Effector memory CD4-positive, alpha-beta T cell (primary cell): ENCODE measurements at places on chromosomes 7 and 10.

GRCh38 chr10:54203401-54203800 is 597.6 kb downstream of the PCDH15 start:
- no peak for DNase-seq

GRCh38 chr7:2819161-2819953 is 24.8 kb downstream of the GNA12 start:
- DNase-seq: no peak

- DNase-seq: no peak
Observed at GRCh38 chr7:92057375-92057774, 76.9 kb downstream of the CYP51A1 start.

DNA sequence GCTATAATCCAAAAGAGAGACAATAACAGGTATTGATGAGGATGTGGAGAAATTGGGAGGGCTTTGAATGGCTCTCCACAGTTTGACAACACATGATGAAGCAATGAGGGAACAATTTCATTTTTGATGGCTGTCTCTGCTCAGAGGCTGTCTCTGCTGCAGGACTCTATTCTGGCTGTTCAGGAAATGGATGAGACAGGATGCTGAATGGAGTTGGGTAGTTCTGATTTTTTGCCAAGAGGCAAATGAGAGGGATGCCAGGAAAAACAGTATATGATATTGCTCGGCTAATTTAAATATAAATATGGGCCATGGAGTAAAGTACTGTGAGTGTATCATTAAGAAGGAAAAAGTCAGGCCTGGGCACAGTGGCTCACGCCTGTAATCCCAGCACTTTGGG is 16.8 kb downstream of the APBB1IP start:
- DNase-seq: no peak

DNA sequence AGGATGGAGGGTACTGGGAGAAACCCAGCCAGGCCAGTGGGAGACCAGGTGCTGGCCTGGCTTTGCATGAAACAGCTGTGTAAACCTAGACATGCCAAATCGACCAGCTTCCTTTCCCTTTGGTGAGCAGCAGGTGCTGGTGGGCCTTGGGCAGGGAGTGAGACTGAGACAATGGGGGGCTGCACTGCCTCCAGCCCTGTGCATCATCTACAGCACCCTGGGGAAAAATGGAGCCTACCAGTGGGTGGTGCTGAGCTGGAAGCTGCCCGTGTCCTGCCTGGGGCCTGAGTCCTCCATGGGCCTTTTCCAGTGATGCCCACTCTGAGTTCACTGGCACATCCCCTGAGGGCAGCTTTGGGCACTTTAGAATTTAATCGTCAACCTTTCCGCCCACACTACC is 19.2 kb upstream of the DDC start:
- DNase-seq: no peak

DNA sequence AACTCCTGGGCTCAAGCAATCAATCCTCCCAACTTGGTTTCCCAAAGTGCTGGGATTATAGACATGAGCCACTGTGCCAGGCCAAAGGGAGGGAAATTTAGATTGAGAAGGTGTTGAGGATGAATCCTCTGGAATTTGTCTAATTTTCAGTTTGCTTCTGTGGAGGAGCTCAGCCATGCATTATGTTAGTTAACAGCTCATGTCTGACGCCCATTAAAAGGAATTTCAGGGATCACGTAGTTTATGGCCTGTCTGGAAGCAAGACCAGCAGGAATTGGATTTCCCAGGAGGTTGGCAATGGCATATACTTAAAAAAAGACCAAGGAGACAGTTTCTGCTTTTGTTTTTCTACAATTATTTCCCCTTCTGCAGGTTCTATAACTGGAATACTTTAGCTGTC is 165.7 kb downstream of the OTUD1 start:
- no peak for DNase-seq

GRCh38 chr7:106064771-106065574 is 47.1 kb downstream of the SYPL1 start:
- DNase-seq: no peak

- peak; percentile 41 for DNase-seq
Observed at GRCh38 chr10:31321396-31321941, 2.5 kb downstream of the ZEB1 start.

DNA sequence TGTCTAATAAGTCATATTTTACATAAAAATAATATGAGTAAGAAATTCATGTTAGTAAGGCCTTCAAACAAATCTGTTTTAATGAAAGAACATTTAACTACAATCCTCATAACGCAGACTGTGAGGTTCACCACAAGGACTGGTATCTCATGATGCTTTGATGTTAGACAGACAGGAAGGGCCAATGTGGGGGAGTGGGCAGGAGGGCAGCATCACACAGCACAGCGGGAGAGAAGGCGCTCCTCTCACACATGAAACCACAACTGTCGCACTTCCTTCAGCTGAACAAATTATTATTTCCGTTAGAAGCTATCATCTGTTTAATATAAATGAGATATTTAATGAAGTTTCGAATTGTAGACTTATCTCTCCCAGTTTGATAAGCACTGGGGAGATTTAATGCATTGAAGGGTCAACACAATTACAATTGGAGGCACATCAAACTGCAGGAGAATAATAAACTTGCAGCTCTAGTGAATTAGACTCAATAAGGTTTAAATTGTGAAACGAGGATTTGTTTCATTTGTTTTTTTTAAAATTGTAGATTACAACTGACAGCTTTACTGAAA is 466.1 kb downstream of the PARD3 start:
- no peak for DNase-seq

- DNase-seq: no peak
Observed at GRCh38 chr7:92691578-92691977, 101.4 kb upstream of the FAM133B start.

- DNase-seq: no peak
Observed at GRCh38 chr7:105985672-105986215, 22.7 kb downstream of the CDHR3 start.

DNA sequence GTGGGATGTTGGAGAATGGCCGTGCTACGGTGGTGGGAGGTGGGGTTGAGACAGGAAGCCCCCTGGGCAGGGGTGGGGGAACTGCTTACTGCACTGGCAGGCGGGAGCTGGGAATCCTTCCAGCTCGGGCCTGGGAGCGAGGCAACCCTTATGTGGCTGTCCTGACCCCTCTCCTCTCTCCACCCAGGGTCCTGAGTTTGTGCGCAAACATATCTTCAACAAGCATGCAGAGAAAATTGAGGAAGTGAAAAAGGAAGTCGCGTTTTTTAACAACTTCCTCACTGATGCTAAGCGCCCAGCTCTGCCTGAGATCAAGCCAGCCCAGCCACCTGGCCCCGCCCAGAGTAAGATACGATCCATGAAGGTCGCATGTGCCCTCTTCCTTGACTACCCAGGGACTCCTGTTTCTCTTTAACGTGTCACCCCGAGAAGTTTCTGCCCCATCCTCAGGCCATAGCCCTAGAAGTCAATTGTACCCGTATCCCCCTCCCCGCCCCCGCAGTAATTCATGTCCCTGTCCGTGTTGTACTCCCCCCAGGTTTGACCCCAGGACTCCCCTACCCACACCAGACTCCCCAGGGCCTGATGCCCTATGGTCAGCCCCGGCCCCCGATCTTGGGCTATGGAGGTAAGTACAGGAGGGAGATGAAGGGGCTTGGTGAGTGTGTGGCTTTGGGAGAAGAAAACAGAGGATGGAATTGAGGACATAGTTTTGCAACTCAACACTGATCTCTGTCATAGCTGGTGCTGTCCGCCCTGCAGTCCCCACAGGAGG is 1.8 kb downstream of the UFSP1 start:
- peak; percentile 53 for DNase-seq

DNA sequence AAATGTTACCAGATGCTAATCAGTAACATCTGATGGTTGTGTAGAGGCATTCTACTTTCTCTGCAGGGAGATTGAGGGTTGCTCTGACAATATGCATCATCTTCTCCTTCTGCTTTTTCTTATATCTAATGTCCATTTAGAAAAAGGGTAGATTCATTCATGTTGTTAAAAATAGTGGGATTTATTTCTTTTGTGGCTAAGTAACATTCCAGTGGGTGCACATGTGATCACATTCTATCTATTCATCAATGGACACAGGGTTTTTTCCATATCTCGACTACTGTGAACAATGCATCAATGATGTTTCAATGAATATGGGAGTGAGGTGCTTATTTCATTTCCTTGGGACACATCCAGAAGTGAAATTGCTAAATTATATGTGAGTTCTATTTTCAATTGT is 103.9 kb downstream of the CRPPA start:
- DNase-seq: no peak
